ENCODE measurements at places on chromosomes 7 and 10.

DNA sequence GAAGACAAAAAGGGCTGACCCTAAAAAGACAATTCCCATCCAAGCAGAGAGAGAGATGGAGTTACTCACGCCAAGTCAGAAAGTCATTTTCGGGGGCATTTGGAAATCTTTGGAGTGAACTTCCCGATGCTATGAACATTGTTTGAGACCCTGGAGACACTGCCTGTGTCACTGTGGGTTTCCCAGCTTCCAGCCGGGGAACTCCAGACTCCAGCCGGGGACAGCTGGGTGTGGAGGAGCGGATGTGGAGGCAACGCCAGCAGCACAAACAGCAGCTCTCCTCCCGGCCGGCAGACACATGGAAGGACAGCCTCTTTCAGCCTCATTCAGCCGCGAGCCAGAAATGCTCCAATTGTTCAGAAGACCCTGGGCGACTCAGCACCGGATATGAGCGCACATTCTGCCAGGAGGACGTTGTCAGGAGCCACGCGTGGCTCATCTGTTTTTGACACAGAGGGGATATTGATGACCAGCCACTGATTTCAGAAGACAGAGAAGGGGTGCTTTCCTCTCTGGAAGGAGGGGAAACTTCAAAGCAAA, 97.6 kb downstream of the PRPF18 start:
- no peak for DNase-seq

DNA sequence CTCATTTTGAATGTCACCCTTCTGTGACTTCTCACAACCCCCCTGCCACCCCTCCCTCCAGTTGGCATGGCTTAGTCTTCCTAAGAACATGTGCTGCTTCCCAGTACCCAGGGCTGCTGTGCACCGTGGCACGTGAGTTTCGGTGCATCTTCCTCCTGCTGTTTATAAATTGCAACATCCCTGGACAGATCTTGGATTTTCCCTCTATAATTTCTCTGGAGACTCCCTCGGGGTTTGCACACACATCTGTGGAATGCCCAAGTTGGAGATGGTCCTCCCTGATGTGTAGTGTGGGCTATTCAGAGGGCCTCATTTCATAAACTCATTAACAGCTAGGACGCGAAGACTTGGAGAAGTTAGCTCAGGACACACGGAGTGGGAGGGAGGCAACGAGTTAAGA, 52.9 kb downstream of the IKZF1 start:
- DNase-seq, result no peak

DNA sequence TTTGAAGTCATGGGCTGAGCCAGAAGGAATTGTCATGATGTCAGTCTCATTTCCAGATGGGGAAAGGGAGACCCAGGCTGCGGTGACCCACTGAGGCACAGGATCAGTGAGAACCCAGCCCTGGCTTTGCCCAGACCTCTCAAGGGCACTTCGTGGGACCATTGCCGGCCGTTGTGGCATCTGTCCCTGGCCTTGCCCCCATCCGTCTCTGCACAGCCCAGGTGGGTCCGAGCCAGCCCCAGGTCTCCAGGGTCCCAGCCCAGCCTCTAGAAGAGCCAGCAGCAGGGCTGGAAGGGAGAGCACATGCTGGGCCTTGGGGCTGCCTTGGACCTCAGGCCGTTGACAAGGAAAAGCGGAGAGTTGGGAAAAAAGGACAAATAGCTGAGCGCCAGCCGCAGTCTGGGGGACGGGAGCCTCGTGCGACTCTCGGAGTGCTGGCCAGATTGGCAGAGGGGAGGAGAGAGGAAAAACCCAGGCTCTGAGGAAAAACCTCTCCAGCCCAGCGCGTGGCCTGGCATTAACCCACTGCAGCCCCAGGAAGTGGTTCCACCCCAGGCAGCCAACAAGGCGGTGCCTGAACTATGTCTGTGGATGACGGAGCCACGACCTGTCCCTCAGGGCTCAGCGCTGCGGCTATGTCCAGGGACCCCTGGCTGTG, 30.2 kb downstream of the GRIFIN start:
- no peak for DNase-seq

- no peak for DNase-seq
These were observed 117.4 kb downstream of the MAPK8 start for GRCh38 chr10:48423884-48424283.

- no peak for DNase-seq
These were observed 90.4 kb upstream of the IGFBP3 start for GRCh38 chr7:46011501-46011900.

- DNase-seq, result no peak
These were observed 6.5 kb downstream of the SAMD8 start for GRCh38 chr10:75117995-75118394.

DNA sequence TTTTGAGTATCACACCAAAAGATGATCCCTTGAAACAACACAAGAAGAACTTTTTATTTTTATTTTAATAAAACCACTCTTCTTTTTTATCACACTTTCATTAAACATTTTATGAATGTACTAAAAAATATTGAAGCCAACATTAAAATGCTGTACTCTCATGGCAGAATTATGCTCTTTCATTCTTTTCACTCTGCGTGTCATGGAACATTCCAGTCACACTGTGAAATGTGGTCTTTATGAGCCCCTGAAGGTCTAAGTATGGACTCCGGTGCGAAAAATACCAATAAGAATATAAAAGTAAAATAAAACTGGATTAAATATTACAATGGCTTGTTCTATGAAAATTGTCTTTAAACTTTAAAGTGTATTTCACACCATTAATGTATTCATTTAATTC, 148.4 kb downstream of the TMEM26 start:
- no peak for DNase-seq

DNA sequence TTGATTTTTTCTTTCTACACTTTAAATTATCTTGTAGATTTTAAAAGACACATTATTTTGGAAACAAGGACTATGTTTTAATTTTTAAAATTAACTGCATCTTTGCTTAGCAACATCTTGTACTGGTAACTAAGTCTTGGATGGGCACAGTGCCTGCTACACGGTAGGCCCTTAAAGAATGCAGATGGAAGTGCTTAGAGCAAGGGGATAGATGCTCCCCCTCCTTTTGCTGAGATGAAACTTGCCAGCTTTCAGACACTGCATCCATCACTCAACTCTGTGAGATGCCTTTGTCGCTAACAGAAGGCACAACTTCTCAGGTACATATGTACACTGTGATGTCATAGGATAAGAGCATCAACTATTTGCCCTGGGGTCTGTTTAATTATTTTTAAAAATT, 103.9 kb downstream of the LRRC18 start:
- DNase-seq, result no peak

- DNase-seq, result no peak
These were observed 670 bp upstream of the RBM33 start for GRCh38 chr7:155643804-155644177.

- no peak for DNase-seq
These were observed 111.3 kb downstream of the PTPN20 start for GRCh38 chr10:47022311-47023131.

GRCh38 chr10:89301232-89301631, 614 bp upstream of the IFIT2 start:
- DNase-seq, result no peak

GRCh38 chr7:25557930-25558329, 329.6 kb upstream of the NPVF start:
- DNase-seq, result no peak

GRCh38 chr7:105376908-105377533, 11.7 kb downstream of the SRPK2 start:
- no peak for DNase-seq

DNA sequence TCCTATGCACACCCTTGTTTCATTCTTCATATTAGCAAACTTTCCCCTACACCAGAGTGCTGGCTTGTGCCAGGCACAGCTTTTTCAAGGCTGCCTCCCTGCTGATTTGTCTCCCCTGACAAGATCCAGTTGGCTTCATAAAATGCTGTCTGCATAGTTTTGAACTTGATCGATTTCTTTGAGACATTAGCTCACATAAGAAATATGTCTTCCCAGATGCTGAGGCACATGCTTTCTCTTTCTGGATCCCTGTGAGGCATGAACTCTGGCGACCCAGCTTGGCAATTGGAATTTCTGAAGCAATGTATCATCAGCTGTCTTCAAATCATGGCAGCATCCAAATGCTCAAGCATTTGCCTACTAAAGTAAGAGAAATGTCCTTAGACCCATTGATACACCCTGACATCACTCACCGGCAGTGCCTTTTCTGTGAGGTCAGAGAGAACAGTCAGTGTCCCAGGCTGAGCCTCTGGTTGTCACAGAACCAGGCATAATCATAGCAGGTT, 616.4 kb upstream of the GHITM start:
- no peak for DNase-seq

GRCh38 chr7:139588632-139589031, 65.1 kb downstream of the CLEC2L start:
- DNase-seq, result no peak

DNA sequence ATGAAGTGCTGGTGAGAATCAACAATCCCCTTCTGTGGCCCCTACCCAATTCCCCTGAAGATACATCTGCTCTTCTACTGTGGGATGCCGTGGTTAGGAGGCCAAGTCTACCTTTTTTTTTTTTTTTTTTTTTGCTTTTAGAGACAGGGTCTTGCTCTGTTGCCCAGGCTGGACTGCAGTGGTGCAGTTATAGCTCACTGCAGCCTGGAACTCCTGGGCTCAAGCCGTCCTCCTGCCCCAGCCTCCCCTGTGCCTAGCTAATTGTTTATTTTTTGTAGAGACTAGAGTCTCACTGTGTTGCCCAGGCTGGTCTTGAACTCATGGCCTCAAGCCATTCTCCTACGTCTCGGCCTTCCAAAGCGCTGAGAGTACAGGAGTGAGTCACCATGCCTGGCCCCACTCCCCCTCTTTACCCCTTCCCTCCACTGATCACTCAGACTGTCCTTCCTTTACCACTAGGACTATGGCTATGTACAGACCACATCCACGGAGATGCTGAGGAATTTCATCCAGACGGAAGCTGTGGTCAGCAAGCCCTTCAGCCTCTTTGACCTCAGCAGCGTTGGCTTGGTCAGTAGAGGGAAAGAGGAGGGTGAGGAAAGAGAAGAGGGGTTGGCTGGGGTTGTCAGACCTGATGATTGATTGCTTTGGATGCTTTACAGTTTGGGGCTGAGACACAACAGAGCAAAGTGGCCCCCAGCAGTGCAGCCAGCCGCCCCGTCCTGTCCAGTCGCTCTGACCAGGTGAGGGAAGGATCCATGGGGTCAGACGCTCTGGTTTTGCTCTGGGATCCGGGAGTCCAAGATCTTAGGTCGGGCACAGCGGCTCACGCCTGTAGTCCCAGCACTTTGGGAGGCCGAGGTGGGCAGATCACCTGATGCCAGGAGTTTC, 1.8 kb downstream of the AP4M1 start:
- DNase-seq, result no peak

DNA sequence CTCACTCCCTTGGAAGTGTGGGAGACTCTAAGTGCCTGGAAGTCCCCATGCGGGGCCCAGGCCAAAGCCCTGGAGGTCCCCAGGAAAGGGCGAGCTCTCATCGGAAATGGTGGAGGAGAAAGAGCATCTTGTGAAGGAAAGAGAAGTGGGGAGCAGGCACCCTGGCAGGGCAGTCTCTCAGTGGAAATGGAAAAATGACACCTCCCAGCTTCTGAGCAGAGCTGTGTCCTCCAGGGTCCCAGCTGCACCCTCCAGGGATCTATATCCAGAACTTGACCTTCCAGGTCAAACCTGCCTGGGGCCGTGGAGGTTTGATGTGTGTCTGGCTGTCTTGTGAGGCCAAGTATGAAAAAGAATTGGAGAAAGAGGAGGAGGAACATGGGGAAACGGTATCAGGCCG, 29.5 kb downstream of the PAX2 start:
- DNase-seq, result no peak

- no peak for DNase-seq
These were observed 4.9 kb downstream of the GCK start for GRCh38 chr7:44184206-44184872.

DNA sequence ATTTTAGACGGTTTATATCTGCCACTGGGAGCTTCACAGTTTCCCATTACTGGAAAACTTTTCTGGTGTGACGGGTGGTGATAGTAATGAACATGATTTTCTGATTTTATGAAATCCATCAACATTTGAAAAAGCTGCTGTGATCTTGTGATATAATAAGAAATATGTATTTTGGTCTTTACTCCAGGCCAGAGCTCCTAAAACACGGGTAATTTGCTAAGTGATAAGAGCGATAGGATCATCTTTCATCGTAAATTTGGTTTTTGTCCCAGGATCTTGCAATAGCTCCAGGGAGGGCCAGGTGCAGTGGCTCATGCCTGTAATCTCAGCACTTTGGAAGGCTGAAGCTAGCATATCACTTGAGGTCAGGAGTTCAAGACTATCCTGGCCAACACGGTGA, 10.8 kb upstream of the RNF216 start:
- DNase-seq, result no peak

- no peak for DNase-seq
These were observed 152.4 kb downstream of the NSUN6 start for GRCh38 chr10:18498998-18499397.

- DNase-seq, result no peak
These were observed 57.7 kb downstream of the PTPRE start for GRCh38 chr10:127964621-127965020.

DNA sequence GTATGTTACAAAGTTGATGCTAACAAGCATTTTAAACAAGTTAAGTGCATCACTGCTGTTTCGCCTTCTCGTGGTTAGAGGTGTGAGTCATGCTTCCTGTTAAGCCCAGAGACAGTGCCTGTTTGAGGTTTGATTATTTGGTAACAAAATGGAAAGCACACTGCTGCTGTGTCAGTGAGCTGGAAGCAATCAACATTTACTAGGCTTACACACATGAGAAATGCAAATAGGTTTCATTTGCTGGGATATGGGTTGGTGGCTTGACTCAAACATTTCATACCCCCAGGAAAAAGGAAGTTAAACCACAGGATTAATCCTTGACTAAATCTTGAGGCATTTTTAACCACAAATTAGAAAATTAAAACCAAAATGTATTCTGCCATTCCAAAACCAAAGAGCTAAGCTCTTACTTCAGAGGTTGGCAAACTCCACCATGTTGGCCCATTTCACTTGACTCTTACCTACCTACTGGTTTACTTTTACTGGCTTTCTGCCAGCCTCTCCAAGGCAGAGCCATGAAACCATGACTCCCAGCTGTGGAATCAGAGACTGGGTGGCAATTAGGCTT, 139.2 kb downstream of the ETV1 start:
- no peak for DNase-seq

DNA sequence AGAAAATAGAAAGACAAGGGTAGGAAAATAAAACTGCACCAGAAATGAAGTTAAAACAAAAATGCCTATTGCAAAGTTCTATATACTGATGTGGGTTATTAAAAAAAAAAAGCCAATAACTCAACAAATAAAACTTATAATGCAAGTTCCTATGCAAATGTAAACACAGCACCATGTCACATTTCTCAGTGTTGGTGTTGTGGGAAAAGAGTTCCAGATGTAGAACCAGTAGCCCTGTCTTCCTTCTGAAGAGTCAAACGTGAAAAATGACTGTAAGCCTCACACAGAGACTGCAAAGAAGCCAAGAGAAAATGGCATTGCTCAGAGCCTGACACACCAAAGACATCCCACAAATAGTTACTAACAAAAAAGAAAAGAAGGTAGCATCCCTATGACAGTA, 10.1 kb downstream of the PON2 start:
- no peak for DNase-seq

Data from effector CD8-positive, alpha-beta T cell (primary cell).